ENCODE measurements at places on chromosomes 5 and 9.

GRCh38 chr5:95846554-95847260 is 24.2 kb upstream of the GLRX start:
- peak; percentile 75 for DNase-seq

DNA sequence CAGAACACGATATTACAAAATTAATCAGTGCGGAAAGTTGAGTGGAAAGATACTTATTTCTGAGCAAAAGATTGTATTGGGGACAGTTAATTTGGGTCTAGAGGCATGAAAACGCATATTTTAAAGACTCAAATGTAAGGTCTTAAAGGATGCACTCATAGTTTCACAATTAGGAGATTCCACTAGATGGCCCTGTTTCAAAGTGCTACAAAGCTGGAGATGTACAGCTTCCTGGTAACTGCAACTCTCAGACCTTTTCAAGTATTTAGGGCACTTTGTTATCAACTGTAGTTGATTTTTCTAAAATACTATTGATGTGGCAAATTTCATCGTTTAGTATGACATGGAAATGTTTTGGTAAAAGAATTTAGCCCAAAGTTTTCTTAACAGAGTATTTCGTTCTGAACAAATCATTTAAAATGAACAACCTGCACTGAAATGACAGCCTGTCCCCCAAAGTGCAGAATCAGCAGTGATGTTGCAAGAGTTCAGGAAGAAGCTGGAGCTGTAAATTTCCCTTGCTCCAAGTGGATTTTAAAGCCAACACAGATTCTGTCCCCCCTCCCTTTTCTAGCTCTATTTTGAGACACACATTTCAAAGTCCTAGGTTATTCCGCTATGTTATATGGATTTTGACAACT is 16.2 kb upstream of the NDUFB6 start:
- DNase-seq, result peak; percentile 42

GRCh38 chr9:132216861-132217619 is 55.2 kb downstream of the NTNG2 start:
- DNase-seq, result no peak

- DNase-seq, result no peak
Measured at GRCh38 chr9:71168418-71168817, 47.0 kb upstream of the TRPM3 start.

- no peak for DNase-seq
Measured at GRCh38 chr9:100670719-100671118, 92.8 kb downstream of the CAVIN4 start.

GRCh38 chr5:132788508-132788907 is 11.5 kb upstream of the SEPTIN8 start:
- DNase-seq, result no peak

GRCh38 chr5:130975299-130975698 is 189.8 kb downstream of the HINT1 start:
- DNase-seq, result no peak

DNA sequence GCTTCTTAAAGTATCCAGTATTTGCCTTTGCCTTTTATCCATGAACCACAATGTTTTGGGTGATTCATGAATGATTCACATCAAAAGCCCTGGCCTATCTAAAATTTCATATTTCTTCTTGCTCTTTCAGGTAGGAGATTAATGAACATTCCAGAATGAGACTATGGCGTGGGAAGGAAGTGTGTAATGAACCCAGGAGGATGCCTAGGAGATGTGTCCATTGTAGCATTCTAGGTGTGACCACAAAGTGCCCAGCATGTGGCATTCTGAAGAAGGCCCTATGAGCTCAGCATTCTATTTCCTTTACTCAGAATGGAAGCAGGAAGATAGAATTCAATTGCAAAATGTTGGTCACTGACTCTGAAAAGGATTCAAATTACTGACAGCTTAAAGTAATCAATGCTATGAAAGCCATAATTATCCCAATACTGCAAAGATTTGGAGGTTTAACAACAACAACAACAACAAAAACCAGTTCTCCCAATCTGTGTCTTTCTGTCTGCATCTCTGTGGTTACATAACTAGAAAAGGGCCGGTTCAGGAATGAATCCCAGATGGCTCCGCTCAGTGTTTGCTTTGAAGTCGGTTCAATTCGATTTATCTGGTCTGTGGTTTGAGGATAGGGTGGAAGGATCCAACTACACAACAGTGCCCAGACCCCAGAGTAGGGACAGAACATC is 126.7 kb downstream of the FOXD1 start:
- DNase-seq, result no peak

DNA sequence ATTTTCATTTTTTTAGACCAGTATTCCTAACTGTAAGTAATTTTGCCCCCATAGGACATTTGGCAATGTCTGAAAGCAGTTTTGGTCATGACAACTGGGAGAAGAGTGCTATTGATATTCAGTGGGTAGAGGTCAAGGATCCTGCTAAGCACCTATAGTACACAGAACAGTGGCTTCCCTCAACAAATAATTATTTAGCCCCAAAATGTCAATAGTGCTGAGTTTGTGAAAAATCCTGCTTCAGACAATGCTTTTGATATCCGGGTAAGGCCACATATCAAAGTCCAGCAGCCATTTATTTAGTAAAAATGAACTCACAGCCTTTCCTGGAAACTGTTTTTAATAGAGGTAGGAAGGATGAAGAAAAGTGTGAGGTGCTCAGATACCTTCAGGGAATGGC is 8.1 kb upstream of the TARS1 start:
- DNase-seq, result no peak

- no peak for DNase-seq
Measured at GRCh38 chr9:18971404-18971803, 61.6 kb downstream of the SAXO1 start.

DNA sequence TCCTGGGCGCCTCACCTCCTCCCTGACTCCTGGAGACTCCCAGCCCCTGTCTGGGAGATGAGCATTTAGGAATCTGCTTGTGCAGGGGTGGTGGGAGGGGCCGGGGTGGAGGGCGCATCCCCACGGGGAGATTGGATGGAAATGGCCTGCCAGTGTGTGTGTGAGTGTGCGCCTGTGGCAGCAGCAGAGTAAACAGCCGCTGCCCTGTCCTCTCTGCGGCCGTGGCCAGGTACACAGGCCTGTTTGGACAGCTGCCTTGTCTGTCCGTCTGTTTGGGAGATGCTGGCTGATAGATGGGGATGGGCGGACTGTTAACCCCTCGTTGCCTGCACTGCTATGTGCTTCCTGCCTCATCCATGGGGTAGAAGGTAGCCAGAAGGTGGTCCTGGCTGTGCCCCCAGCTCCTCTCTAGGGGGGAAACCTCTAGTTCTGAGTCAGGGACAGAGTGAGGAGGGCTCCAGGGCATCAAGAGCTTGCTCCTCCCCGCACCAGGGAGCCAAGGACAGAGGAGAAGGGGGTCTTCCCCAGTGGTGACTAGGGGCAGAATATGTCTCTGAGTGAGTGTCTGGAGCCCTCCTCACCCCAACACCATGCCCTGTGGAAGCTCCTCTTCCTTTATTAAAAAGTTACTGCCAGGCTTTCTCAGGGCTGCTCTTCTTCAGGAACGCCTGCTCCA is 60.1 kb downstream of the LMX1B start:
- DNase-seq, result no peak

GRCh38 chr5:130065617-130066016 is 161.4 kb downstream of the CHSY3 start:
- DNase-seq, result no peak

DNA sequence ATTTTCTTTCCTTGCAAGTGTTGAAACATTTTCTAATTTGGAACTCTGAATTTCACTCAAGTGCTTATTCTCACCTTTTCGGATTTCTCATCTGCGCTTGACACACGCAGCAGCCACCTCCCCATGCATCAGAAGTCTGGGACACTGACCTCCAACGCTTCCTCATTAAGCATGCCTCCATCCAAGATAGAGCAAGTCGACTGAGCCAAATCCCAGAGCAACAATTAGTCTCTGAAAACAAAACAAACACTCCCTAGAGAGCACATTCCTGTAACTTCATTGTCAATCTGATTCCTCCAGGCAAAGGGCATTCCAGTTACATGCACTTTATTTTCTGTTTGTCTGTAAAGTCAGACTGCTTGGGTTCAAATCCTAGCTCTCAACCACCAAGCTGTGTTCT is 5.7 kb downstream of the CD180 start:
- no peak for DNase-seq

GRCh38 chr5:180034564-180034963 is 37.0 kb downstream of the RNF130 start:
- no peak for DNase-seq
